ENCODE measurements at places on chromosomes 7 and 10.

DNA sequence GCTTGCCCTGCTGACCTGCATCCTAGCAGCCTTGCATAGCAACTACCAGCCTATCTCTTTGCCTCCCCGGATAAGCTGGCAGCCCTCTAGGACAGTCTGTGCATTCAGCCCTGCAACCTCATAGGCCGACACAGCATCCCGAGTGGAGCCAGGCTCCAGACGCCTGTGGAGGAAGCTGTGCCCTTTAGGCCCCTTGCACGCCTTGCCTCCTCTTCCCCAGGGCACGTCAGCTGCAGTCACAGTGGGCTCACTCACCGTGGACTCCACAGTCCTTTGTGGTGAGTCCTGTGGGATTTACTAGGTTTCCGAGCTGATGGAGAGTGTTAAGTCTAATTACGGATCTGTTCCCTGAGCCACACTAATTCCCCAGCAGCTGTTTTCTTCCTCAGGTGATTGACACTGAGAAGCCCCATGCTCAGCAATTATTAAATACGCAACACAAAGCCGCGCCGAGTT lies 540.0 kb downstream of the TCERG1L start:
- ATAC-seq, result no peak

GRCh38 chr10:74753442-74754211 lies 72.8 kb upstream of the KAT6B start:
- ATAC-seq, result no peak

GRCh38 chr7:88262562-88262961 lies 42.7 kb upstream of the SRI start:
- ATAC-seq, result no peak

GRCh38 chr10:131846240-131847101 lies 54.3 kb upstream of the PPP2R2D start:
- no peak for ATAC-seq

- ATAC-seq, result no peak
Observed at GRCh38 chr10:98055841-98056516, 25.6 kb upstream of the CRTAC1 start.

- peak; percentile 3 for ATAC-seq
Observed at GRCh38 chr10:122878799-122879338, 512 bp downstream of the FAM24B start.

Data from gastroesophageal sphincter (tissue), 4 donors.